ENCODE measurements at places on chromosomes 13 and 19. TPM values are rescaled to one million over a fixed set of nuclear protein-coding genes. Genes with fewer than 3 reads are reported as not detected.

Gene PRR22
- polyA plus RNA-seq, result 3.4 TPM

Gene EHD2
- polyA plus RNA-seq, result not detected

Gene FUT2
- not detected for polyA plus RNA-seq

Gene C5AR1
- polyA plus RNA-seq, result 3.1 TPM

Gene NLRP9
- not detected for polyA plus RNA-seq

Gene APOC4
- not detected for polyA plus RNA-seq

Gene ZNF681
- polyA plus RNA-seq, result 0.91 TPM

Gene ZNF506
- polyA plus RNA-seq, result 26.0 TPM

Gene KLK12
- polyA plus RNA-seq, result not detected

Gene ZMYM2
- 32.1 TPM for polyA plus RNA-seq

Gene GIPR
- polyA plus RNA-seq, result 2.3 TPM

Data from B cell (primary cell).